ENCODE measurements at places on chromosomes 4 and X. TPM values are rescaled to one million over a fixed set of nuclear protein-coding genes. Genes with fewer than 3 reads are reported as not detected.

The HSD17B13 gene
- total RNA-seq: not detected

The DGAT2L6 gene
- not detected for total RNA-seq

The PAGE5 gene
- total RNA-seq: not detected

The CT45A3 gene
- not detected for total RNA-seq

The SCML2 gene
- 2.9 TPM for total RNA-seq

The CHRDL1 gene
- total RNA-seq: not detected

The CLNK gene
- total RNA-seq: not detected

The PLK4 gene
- total RNA-seq: 52.3 TPM

The IL2 gene
- 168 TPM for total RNA-seq

The NUDT9 gene
- 9.8 TPM for total RNA-seq

The LRIT3 gene
- total RNA-seq: 0.19 TPM

The FAM9C gene
- total RNA-seq: not detected

The PPP4R3C gene
- not detected for total RNA-seq

The SPP1 gene
- total RNA-seq: not detected

The RAB40AL gene
- not detected for total RNA-seq

The ZMAT1 gene
- 4.4 TPM for total RNA-seq

The MCUB gene
- total RNA-seq: 58.2 TPM

The MTMR1 gene
- total RNA-seq: 41.9 TPM

The C4orf54 gene
- total RNA-seq: not detected

The AMBN gene
- not detected for total RNA-seq

The CPE gene
- total RNA-seq: not detected

The CLCN4 gene
- total RNA-seq: not detected

The SPANXN3 gene
- not detected for total RNA-seq

The ASIC5 gene
- not detected for total RNA-seq

The USP17L13 gene
- total RNA-seq: not detected

The TEX11 gene
- total RNA-seq: not detected

The DCLK2 gene
- not detected for total RNA-seq

The ADH6 gene
- total RNA-seq: not detected

The SORCS2 gene
- total RNA-seq: not detected

The MAOB gene
- total RNA-seq: 0.09 TPM

The TLR6 gene
- total RNA-seq: 1.8 TPM

The APBB2 gene
- 1.5 TPM for total RNA-seq

The GAGE10 gene
- not detected for total RNA-seq

The FAM9A gene
- not detected for total RNA-seq

The NWD2 gene
- total RNA-seq: not detected

The PASD1 gene
- not detected for total RNA-seq

The SH3RF1 gene
- 0.63 TPM for total RNA-seq

The NXF2 gene
- not detected for total RNA-seq

The BMX gene
- total RNA-seq: not detected

The FATE1 gene
- total RNA-seq: not detected

The WNK3 gene
- 1.1 TPM for total RNA-seq

The MAD2L1 gene
- total RNA-seq: 55.8 TPM

The GAGE12E gene
- not detected for total RNA-seq

The UBA1 gene
- 224 TPM for total RNA-seq

The TMEM271 gene
- total RNA-seq: not detected

The RPA4 gene
- 0.30 TPM for total RNA-seq

The MGARP gene
- 0.21 TPM for total RNA-seq

The HELT gene
- not detected for total RNA-seq

The SMC1A gene
- 155 TPM for total RNA-seq

The SULT1E1 gene
- total RNA-seq: not detected

The GRIA2 gene
- total RNA-seq: not detected

The GAGE12F gene
- not detected for total RNA-seq

The ZBTB49 gene
- total RNA-seq: 3.8 TPM

Measured in activated CD4-positive, alpha-beta T cell treated with anti-CD3 and anti-CD28 coated beads for 36 hours (primary cell).